Stimulated activated CD4-positive, alpha-beta T cell treated with anti-CD3 and anti-CD28 coated beads, Interleukin-1b, Interleukin-23, amount 100 ng/mL, for 1 hour (primary cell): ENCODE measurements at places on chromosomes 4 and X.

GRCh38 chr4:115279330-115279729 is 165.9 kb upstream of the NDST4 start:
- DNase-seq = no peak

DNA sequence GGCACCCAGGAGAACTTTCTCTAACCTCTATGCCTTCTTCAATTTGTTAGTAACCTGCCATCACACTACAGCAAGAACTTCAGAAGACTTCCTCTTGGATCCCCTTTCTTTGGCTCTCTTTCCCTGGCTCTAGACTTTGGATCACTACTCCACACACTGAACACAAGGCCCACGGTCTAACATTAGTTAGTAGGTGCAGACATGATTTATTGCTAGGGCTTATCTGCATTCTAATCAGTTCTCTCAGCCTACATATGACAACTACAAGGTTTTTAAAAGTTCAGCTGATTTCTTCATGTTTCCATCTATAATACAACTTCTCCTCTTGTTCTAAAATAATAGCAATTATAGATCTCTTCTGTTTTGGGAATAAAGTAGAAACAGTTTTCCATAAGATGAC is 209.1 kb upstream of the ANXA10 start:
- no peak for DNase-seq

GRCh38 chrX:122439831-122440230 is 744.2 kb upstream of the GRIA3 start:
- no peak for DNase-seq

DNA sequence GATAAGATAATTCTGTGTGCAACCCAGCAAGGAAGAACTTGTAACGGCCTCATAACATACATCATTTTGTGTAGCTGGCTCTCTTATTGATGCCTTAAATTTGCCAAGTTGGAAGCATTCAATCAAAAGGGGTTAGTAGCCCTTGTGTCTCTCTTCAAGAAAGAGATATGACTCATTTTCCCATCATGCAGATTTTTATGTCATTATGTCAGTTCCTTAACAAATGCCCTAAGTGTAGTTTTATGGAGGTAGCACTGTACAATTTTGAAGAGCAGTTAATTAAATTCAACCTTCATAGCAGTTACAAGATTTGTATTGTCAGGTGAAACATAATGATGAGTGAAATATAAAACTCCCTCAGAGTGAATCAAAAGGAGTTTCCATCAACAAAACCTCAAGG is 215.6 kb downstream of the GRIA3 start:
- no peak for DNase-seq

DNA sequence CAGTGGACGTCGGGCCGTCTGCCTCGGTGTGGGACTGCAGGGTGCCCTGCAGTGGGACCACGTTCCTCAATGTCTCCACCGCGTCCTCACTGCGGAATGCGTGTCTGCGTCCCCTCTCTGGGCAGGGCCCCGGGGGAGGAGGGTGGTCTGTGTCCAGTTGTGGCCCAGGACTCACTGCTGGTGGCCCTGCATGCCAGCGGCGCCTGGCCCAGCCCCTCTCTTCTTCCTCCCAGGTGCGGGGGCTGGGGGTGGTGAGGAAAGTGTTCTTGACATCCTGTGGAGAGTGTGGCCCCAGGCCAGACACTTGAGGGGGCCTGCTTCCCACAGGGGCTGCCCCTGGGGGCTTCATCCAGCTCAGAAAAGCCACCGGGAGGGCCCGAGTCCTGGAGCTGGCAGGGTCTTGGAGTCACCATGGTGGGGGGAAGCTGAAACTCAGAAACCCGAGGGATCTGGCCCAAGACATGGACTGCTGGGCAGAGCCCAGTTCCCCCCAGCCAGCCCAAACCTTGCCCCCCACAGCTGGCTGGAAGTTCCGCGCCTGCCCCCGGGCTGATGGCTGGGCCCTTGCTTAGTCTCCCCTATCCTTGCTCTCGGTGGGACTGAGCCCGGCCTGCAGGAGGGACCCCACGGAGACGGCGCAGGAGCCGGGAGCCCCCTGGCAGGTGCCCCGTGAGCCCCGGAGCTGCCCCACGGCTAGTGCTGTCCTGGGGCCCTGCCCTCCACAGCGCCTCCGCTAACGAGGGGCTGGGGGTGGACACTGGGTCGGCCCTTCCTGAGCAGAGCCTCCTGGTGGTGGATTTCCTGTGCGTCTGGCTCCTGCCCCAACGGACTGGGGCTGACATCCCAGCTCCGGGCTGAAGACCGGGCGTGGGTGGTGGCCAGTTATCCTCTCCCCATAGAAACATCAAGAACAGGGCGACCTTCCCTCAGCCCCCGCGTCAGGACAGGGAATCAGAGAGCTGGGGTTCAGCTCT is 2.9 kb downstream of the DOK7 start:
- no peak for DNase-seq

DNA sequence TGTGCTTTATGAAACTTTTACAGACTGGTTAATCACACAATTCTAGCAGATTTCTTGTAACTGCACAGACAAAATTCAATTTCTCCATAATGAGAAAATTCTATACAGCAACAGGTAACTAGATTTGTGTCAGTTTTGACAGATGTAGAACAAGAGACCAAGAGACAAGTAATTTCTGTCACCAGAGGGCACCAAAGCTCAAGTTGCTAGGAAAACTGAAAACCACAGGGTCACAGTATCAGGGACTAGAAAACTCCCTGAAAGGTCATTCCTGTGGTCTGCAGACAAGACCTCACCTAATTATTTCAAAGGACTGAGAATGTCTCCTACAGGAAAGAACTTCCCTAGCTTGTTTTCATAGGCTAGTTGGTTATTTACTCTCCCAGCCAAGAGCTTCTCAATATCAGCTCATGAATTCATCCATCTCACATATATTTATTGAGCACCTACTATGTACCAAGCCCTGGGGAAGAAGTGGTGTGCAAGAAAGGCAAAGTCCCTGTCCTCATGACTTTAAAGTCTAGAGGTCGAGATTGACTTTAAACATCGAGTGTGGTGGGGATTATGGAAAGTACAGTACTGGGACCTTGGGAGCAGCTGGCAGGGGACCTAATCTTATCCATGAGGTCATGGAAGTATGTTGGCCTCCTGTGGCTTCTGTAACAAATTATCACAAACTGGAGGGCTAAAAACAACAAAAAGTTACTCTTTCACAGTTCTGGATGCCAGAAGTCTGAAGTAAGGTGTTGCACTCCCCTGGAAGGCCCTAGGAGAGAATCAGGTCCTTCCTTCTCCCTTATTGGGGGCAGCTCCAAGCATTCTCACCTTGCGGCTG is 47.8 kb upstream of the SETD7 start:
- no peak for DNase-seq
